ENCODE measurements at places on chromosomes 2 and 18.

GRCh38 chr2:138722316-138722715 is 57.9 kb downstream of the NXPH2 start:
- no peak for DNase-seq

DNA sequence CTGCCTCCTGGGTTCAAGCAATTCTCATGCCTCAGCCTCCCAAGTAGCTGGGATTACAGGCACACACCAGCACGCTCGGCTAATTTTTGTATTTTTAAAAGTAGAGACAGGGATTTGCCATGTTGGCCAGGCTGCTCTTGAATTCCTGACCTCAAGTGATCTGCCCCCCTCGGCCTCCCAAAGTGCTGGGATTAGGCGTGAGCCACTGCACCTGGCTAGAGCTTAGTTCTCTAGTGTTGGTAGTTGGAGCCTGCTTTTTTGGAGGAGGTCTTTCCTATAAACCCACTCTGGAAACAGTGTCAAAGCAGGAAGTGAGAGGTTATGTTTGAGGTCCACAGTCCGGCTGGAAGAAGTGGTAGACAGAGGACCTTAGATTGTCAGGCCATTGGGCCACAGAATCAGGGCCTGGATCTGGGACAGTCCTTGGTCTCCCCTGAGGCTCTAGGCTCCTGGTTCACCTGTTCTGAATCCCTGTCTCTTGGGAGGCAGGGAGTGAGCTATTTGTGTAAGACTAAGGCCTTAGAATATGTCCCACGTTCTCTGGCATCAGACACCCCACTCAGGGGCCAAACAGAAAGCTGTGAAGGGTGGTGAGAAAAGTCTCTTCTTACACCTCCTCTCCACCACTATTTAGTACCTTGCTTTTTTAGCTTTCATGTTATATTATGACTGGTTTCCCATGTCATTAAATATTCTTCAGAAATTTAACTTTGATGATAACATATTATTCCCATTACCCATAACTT is 34.5 kb downstream of the PCBP1 start:
- DNase-seq, result no peak

- no peak for DNase-seq
These were observed 72.5 kb downstream of the ARL6IP6 start for GRCh38 chr2:152790883-152791282.

DNA sequence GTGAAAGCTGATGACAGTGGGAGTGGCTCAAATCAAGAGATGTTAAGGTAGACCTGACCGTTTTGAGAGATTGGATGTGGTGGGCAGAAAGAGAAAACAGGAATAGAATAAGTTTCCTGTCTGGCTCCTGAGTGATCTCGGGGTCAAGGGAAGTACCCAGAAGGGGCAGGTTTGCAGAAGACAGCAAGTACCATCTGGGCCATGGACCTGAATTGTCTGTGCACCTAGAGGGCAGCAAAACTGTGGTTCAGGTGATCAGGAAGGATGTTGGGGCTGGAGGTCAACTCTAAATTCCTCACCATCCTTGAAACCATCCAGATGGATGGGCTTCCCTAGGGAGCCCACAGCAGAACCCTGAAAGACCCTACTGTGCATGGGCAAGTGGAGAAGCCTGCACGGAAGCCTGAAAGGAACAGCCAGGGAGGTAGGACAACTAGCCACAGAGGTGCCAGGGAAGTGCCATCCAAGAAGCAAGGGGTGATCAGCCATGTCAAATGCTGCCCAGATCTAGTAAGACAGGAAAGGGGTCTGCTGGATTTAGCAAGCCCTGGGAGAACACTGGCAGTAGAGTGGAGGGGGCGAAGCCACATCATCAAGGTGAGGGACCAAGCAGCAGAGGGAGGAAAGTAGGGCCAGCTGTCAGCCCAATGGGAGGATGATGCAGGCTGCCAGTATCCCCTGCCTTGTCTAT is 8.0 kb downstream of the TEX261 start:
- DNase-seq, result no peak

DNA sequence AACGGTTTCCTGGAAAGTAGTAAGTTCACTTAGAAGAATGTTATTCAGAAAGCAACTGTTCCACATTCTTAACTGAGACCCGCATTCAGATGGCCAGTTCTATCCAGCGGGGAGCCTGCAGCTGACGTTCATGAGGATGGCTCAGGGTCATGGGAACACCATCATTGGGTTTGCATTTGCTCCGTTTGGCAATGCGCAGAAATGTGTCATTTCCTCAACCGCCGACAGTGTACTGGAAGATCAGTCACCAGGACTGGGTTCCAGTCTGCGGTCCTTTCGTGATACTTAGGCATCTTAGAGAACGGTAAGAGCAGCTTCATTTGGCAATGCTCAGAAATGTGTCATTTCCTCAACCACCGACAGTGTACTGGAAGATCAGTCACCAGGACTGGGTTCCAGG is 104.0 kb downstream of the DNER start:
- DNase-seq, result no peak

GRCh38 chr2:111712940-111713515 is 171.0 kb downstream of the ANAPC1 start:
- DNase-seq, result no peak

GRCh38 chr2:85355073-85355410 is 473 bp downstream of the ELMOD3 start:
- DNase-seq, result no peak

GRCh38 chr2:234142530-234142929 is 92.0 kb downstream of the SPP2 start:
- no peak for DNase-seq

DNA sequence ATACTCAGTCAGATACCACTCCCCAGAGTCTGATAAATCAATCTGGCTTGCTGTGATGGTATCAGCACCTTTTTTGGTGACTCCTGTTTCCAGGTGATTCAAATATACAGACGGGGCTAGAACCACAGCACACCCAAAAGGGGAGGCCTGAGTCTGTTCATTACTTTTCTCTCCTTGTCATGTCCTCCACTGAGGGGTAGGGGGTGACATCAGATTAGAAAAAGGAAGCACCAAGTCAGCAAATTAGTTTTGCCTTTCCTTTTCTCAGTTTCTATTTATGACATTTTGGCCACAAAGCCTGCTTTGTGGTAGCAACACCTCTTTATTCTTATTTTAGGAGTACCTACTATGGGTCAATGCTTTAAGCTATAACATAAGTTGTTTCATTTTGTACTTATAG is 127.4 kb downstream of the CCDC102B start:
- DNase-seq, result no peak

DNA sequence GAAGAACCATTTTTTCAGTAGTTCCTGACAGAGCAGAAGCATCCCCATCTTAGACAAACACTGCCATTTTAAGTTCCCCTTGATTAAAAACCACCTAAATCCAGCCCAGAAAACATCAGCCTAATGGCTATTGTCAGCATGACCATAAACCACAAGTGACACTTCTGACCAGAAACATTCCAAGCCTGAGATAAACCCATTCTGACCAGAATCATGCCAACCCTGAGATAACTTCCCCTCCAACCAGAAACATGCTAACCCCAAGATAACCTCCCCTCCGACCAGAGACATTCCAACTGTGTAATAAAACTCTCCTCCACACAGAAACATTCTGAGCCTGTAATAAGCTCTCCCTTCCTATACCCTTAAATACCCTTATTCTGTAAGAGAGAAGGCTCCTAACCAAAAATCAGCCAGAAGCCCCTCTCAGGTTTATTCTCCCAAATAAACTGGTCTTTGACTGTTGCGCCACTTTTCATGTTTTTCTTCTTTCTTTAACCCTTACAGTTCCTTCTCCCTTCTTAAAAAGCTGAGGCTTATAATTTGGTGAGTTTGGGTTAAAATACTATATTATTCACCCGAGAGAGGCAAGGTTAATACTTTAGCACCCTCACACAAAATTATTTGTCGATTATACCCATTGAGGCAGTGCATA is 149.7 kb downstream of the HNMT start:
- DNase-seq, result no peak

- no peak for DNase-seq
These were observed 85.3 kb upstream of the SULT1C3 start for GRCh38 chr2:108154366-108155061.

DNA sequence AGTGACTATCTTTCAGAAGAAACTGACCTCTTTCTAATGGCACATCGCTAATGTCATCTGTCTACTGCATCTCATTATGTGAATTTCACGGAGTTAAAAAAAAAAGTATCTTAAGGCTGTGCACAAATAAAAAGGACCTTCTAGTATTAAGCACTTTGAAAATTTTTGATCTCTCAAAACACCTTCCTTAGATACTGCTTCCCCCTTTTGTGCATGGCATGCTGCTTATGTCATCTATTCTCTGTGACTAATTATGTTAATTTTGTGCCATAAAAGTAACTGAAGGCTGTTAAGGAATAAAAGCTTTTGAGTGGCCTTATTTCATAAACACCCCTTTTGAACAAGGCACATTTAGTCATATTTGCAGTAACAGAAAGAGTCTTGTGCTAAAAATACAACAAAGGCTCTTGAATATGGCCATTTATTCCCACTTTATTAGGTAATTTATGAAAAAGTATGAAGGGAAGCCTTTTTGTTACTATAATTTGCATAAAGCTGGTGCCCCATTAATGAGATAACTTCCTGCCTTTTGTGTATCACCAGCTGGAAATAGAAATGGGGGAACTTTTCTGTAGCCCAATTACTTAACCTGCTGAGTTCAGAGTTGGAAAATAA is 1412.0 kb upstream of the ZEB2 start:
- no peak for DNase-seq

- peak; percentile 43 for DNase-seq
These were observed 1322.9 kb upstream of the TMEFF2 start for GRCh38 chr2:193517615-193518014.

DNA sequence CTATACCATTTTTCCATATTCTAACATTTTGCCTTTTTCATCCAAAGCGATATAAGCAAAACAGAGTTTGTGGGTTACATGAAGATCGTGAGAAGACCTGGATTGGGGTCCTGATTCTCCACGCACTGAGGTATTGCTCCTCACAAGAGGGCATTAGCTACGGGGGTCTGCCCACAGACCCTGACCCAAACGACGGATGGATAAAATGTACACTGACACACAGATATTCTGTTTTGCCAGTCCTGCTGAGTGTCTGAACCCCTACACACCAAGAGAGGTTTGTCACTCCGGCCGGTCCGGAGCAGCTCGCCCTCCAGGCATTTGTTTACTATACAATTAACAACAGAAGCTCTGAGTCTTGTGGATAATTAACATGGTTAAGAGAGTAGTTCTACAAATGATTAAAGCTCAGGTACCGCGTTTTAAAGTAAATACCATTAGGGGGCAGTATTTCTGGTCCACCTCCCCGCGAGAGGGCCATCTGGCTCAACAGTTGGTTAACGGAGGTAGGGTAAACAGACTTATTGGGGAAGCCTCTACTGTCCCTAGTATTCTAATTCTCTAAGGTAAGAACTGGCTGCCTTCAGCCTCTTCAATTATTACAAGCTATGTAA is 28.4 kb downstream of the SCYGR8 start:
- DNase-seq, result no peak

DNA sequence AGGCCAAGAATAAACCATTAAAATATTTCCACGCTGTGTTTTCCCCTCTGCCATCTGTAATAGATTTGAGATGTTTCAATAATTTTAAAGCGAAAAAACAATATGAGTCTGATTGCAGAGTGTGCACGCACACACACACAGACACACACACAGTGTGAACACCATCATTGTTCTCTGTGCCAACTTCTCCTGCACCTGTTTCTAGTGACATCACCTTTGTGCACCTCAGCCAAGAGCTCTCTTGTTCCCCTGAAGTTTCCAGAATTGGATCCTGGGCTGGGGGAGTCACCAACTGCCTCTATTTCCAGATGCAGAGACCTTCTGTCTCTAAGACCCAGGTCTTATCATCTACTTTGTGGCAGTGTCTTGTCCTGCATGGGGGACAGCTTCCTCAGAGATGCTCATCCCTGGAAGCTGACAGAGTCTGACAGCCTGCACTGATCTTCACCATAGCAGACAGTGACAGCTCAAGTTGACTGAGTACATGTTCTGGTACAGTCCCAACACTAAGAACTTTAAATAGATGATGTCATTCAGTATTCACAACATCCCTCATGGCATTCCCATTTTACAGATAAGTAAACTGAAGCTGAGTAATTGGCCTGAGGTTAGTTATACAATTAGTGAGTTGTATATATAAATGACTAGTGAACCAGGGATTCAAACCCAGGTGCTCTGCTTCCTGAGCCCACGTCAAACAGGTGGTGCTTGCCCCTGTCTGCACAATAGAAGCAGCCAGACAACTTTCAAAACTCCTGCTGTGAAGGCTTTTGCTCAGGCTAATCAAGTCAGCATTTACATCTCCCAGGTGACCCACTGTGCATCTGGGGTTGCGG is 39.4 kb downstream of the ACOXL start:
- no peak for DNase-seq

DNA sequence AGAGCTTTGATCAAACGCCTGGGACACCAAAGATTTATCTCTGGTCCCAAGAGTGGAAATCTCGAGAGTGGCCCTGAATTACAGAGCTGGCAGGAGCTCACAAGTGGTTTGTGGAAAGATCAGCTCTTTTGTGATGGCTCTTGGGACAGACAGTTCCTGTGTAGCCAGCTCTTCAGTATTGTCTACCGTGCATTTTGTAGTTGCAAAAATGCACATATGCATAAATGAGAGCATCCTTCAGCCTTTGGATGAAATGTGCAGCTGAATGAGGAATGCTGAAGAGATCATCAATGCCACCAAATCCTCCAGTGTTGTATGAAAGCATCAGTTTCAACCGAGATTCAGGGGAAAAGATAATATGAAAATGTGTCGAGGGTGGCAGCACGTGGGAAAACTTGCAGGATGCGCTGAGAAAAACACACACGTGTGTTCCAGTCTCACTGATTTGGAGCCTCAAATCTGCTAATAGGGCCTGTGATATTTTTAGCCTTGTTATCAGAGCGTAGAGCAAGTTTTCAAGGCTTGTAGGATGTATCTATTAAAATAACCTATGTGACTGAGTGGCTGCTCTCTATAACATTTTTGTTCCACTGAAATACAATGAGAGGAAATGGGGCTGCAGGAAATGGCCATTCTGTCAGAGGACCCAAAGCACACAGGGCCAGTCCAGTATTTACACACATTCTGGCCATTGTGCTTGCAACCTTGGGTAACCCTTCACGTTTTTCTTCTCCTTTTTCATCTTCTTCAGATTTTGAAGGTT is 138.7 kb downstream of the PRKCE start:
- DNase-seq, result no peak

DNA sequence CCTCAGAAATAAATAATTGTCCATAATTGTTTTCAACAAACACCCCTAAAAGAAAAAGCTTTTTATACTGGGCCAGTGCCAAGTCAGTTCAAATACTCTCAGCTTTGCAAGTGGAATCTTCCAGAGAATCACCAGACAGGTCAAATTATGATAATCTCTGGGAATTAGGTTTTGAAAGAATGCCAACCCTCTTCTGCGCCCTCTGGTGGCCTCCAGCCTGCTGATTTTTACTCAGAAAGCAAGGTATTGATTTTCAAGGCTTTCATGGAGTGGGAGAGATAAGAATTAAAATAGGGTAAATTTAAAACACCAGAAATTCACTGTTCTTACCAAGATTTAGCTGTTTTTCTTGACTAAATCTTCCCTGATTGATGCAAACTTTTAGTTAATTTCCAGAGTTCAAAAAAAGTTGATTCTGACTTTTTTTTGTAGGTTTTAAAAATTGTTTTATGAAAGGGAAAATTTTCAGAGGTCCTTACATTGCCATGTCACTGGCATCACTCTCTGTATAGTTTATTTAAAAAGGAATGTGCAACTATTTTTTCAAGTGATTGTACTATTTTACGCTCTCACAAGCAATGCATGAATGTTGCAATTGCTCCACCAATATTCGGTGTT is 282.9 kb upstream of the TNP1 start:
- DNase-seq, result no peak

All from A549 (cell line).